Stimulated activated CD8-positive, alpha-beta memory T cell treated with anti-CD3 and anti-CD28 coated beads, Interleukin-7, amount 100 ng/mL, for 1 hour (primary cell): ENCODE measurements at places on chromosomes 5 and 9.

- DNase-seq, result no peak
These were observed 31.8 kb downstream of the ZFAND5 start for GRCh38 chr9:72333197-72333596.

GRCh38 chr5:125412561-125413495, 666.4 kb upstream of the ZNF608 start:
- no peak for DNase-seq

- no peak for DNase-seq
These were observed 265.5 kb upstream of the PAPPA start for GRCh38 chr9:115888131-115888530.

GRCh38 chr9:77218612-77219011, 41.3 kb downstream of the VPS13A start:
- no peak for DNase-seq

DNA sequence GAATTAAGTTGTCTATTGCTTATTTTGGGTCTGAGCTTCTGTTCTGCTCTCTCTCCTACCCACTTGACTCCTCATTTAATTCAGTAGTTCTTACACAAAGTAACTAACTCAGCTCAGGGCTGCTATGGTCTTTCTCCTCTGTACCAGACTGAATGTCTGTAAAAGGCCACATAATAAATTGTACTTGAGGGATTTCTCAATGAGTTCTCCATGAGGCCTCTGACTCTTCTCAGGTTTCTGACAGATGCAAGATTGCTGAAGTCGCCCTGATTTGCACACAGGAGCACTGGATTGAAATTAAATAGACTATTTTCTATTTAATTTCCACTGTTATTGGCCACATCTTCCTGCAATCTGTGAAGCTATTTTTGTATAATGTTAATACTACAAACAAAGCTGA, 2.9 kb downstream of the IQGAP2 start:
- no peak for DNase-seq
